ENCODE measurements at places on chromosomes 16 and 17. TPM values are rescaled to one million over a fixed set of nuclear protein-coding genes. Genes with fewer than 3 reads are reported as not detected.

Gene PDF
- total RNA-seq = 9.5 TPM

Gene OTOA
- total RNA-seq = 1.1 TPM

Gene HYDIN
- 26.5 TPM for total RNA-seq

Gene NETO2
- total RNA-seq = 154 TPM

Gene LSM12
- 22.8 TPM for total RNA-seq

Gene NUPR1
- total RNA-seq = 0.16 TPM

Gene TNFRSF12A
- 2.0 TPM for total RNA-seq

Gene CRAMP1
- total RNA-seq = 8.0 TPM

Gene CEP295NL
- 1.4 TPM for total RNA-seq

Gene ICAM2
- total RNA-seq = 8.4 TPM

Gene OR3A3
- not detected for total RNA-seq

Gene NPIPB6
- not detected for total RNA-seq

Gene HIGD1B
- 3.7 TPM for total RNA-seq

Gene SIRT7
- 8.0 TPM for total RNA-seq

Gene DPEP2
- not detected for total RNA-seq

Gene MFAP4
- 0.47 TPM for total RNA-seq

Gene SLC16A6
- 3.1 TPM for total RNA-seq

Gene PLA2G15
- total RNA-seq = 17.3 TPM

Gene SLC12A4
- 8.0 TPM for total RNA-seq

Gene CBLN1
- total RNA-seq = 1.7 TPM

Gene PRAC2
- not detected for total RNA-seq

Gene MEIOB
- total RNA-seq = not detected

Gene SEPTIN12
- total RNA-seq = not detected

Gene C16orf92
- total RNA-seq = not detected

Gene TPSG1
- not detected for total RNA-seq

Gene CCDC144A
- 4.4 TPM for total RNA-seq

Gene VTN
- 0.31 TPM for total RNA-seq

Gene SOX8
- 20.1 TPM for total RNA-seq

Gene CYTH1
- 82.2 TPM for total RNA-seq
